ENCODE measurements at places on chromosomes 6 and 20.

DNA sequence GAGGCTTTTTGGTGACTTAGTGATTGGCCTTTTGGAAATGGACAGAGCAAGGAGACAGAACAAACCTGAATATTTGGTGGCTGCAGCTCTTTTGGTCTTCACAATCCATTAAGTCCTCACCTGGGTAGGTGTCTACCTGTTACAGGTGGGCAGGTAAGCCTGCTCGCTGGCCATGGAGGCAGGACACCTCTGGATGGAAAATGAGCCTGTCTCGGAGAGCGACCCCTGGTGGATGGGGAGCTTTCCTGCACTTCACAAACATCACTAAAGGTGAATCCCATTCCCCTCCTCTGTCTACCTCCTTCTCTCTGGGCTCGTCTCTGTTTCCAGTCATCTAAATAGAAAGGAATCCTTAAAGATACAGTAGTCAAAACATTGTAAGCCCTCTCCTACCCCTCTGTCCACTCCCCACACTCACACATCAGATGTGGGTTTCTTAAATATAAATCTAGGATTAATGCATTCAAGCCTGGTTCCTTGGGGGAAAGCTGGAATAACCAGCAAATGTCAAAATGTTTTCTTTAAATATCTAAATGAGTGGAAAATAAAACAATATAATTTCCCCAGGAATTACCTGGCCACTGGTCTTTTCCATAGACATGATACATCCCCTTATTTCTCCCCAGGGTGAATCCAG lies 304.9 kb downstream of the CDH26 start:
- no peak for DNase-seq

GRCh38 chr6:21404577-21404976 lies 189.0 kb upstream of the SOX4 start:
- no peak for DNase-seq

- no peak for DNase-seq
These were observed 145.7 kb upstream of the PHACTR3 start for GRCh38 chr20:59458645-59459044.

DNA sequence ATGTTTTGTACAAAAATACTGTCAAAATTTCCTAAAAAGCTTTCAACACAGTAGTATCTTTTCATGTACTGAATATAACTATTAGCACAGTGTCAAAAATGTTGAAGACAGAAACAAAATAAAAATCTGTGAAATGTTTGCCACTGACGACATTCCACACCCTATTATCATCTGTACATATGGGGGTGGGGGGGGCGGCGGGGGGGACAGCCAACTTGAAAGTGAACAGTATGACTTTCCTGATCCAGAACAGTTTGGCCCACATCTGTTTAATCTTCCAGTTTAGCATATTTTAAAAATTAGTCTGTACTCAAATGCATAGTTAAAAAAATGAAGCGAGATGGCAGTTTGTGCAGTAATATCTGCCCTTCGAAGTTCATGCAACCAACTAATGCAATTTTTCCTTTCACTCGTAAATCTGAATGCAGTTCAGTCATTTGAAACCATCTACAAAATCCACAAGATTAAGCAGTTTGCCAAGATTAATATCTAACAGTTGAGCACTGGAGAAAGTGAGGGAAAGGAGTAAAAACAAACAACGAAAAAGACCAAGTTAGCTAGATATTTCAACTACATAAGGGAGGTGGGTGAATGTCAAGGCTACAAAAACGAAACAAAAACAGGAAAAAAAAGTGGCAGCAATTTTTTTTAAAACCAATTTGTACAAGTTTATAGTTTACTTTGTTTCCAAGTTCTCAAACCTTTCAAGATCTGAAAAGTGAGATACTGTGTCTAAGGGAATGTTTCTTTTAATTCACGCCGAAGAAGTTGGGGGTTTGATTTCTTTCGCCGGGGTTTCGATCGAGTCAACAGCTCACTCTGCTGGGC lies 1.9 kb downstream of the CITED2 start:
- DNase-seq = no peak
